ENCODE measurements at places on chromosomes 7 and 10.

- no peak for DNase-seq
Measured at GRCh38 chr10:75076348-75076747, 35.1 kb upstream of the SAMD8 start.

DNA sequence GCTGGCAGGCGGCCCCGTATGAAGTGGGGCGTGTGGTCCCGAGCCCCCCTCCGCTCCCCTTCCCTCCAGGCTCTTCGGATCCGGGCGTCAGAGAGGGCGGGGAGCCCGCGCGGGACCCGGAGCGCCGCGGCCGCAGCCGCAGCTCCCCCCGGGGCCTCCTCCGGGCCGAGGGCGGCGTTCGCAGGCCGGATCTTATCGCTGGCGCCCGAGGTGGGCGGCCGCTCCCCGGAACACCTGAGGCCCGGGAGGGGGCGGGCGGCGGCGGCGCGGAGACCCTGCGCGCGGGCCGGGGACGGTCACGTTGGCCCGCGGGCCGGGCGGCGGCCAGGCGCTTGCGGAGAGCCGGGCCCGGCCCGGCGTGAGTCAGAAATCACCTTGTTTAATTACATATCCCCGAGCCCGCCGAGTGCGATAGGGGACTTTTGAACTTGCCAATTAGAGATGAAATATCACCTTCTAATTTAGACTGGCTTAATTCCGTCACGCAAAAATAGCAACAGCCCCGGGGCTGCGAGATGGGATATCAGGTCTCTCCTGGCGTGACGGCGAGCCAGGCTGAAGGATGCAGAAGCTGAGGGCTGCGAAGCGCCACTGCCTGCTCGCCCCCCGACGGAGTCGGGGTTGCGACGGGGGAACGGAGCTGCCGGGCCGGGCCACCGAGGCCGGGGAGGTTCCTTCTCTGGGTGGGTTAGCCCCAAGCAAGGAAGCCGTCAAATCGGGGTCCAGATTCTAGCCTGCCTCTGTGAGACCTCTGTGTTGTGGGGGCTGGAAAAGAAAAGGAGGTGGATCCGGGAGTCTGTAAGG, 43.4 kb downstream of the LDB3 start:
- DNase-seq = peak; percentile 39

DNA sequence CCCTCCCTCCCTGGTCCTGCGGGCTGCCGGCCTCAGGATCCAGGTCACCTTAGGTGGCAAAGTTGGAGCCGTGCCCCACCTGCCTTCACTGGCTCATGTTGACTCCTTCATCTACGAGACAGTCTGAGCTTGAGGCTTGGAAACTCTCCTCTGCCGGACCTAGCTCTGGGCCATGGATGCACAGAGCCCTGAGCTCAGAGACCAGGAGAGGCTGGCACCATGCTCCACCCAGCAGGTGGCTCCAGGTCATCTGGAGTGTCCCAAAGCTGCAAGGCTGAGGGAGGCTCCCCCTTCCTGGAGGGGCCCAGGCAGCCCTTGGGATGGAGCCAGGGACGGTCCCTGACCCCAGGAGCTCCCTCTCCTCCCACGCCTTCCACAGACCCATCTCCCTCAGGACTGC, 81.3 kb downstream of the PDGFA start:
- DNase-seq = no peak

GRCh38 chr7:1968397-1969111, 264.2 kb downstream of the MAD1L1 start:
- DNase-seq = no peak

DNA sequence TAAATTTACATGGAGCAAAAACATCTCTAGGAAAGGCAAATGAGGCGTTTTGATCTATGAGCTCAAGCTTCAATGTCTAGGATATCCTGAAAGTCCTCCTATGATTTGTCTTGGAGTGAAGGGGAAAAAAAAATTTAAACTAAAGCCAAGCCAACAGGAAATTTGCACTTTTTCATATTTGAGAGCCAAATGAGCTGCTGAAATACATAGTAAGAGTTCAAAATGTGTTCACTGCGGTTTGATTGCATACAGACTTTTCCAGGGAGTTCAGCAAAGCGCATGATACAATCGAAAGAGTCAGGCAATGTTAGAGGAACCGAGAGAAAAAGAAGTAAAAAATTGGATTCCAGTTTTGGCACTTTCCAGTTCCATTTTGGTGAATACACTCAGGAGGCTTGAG, 633.4 kb upstream of the MGMT start:
- no peak for DNase-seq

DNA sequence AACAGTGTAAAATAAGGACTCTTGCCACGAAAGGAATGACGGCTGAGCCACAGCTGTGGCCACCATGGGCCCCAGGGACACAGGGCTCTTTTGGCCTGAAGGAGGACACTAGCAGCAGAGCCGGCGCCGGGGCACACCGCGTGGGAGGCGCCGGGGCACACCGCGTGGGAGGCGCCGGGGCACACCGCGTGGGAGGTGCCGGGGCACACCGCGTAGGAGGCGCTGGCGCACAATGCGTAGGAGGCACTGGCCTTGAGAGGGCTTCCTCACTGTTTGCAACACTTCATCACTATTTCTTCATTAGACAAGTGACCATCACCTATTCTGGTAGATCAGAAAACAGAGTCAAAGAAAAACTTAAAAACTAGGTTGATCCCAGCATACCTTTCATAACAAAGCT, 23.4 kb downstream of the ESYT2 start:
- DNase-seq = no peak

GRCh38 chr10:30625080-30625479, 4.5 kb downstream of the LYZL2 start:
- DNase-seq = no peak

DNA sequence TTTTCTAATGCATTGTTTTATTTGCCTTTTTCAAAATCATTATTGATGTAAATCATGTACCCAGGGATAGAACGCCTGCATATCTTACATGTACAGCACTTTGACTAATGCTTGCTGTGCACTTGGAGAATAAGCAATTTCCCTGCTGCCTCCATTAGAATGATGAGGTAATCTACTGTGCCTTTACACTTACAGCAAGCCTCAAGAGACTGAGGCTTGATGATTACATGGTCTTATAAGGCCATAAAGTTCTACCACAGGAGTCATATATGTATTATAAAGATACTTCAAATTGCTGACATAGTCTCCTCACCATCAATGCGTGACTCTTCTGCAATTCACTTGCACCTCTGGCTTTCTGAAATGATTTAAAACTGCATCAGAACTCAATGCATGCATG, 328.6 kb upstream of the HGF start:
- DNase-seq = no peak

GRCh38 chr10:14585287-14586193, 189.2 kb downstream of the FAM107B start:
- no peak for DNase-seq
